ENCODE measurements at places on chromosomes 7 and 10. TPM values are rescaled to one million over a fixed set of nuclear protein-coding genes. Genes with fewer than 3 reads are reported as not detected.

GRCh38 chr10:132293813-132294520 lies 13.8 kb downstream of the STK32C start:
- DNase-seq, result no peak

GRCh38 chr10:124032971-124033886 lies 60.2 kb downstream of the CHST15 start:
- no peak for DNase-seq

DNA sequence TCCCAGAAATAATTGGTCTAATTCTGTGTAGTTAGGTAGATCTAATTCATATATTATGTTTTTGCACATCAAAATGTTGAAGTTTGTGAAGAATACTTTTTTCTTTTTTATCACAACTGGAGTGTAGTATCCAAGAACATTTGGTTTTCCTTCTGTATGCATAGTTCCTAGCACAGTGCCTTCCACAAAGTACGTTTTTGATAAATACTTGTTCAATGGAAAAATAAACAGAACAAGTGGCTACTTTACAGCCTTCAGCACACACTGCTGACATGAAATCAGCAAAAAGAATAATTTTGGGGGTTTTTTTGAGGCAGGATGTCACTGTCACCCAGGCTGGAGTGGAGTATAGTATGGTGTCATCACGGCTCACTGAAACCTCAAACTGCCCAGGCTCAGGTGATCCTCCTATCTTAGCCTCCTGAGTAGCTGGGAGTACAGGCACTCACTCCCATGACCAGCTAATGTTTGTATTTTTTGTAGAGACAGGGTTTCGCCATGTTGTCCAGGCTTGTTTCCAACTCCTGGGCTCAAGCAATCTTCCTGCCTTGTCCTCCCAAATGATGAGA lies 27.9 kb downstream of the TARP start:
- no peak for DNase-seq

DNA sequence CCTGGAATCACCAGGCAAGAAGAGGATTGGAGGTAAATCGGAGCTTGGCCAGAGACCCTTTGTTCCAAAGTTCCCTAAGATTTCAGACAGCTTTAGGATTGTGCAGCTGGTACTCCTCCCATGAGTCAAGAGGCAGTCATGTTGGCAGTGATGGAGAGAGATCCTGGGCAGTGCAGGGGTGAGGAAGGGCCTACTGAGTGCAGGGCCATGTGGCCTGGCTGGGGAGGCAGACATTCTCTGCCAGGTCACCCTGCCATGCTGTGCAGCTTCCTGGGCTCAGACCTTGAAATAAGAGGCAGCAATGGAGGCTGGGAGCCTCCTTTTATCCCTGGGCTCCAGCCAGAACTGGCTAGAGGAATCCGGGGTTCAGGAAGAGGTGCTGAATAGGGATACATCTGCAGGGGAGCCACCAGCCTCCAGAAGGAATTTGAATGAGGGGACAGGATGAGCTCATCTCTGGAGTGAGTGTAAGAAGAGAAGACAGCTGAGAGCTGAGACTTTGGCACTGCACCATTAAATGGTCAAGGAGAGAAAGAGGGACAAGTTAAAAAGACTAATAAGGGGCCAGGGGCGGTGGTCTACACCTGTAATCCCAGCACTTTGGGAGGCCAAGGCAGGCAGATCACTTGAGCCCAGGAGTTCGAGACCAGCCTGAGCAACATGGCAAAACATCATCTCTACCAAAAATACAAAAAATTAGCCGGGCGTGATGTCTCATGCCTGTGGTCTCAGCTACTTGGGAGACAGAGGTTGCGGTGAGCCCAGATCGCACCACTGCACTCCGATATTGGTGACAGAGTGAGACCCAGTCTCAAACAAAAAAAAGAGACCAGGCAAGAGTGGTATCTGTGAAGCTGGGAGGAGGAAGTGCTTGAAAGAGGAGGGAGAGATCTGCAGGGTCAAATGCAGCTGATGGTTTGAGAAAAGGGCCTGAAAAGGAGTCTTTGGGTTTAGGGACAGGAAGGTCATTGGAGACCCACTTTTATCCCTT lies 12.0 kb downstream of the SFTPD start:
- DNase-seq, result no peak

- no peak for DNase-seq
Observed at GRCh38 chr7:44046321-44047061, 2.0 kb downstream of the DBNL start.

- no peak for DNase-seq
Observed at GRCh38 chr7:64307254-64308015, 6.3 kb upstream of the ZNF736 start.

DNA sequence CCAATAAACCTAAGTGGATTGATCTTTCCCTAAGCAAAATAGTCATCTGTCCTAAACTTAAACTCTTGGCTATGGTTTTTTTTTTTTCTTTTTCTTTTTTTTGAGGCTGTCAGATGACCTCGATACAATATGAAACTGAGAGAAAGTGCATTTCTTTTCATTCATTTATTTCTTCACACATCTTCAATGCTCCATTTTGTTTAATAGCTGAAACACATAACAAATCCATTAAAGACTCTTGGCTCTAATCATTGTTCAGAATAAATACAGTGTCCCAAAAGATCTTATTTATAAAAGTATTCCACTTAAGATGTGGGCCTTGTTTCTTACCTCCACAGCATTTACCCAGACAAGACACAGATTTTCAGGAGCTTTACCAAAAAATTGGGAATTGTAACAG lies 195.5 kb downstream of the TRIL start:
- no peak for DNase-seq

GRCh38 chr10:11153766-11154165 lies 136.1 kb downstream of the CELF2 start:
- no peak for DNase-seq

DNA sequence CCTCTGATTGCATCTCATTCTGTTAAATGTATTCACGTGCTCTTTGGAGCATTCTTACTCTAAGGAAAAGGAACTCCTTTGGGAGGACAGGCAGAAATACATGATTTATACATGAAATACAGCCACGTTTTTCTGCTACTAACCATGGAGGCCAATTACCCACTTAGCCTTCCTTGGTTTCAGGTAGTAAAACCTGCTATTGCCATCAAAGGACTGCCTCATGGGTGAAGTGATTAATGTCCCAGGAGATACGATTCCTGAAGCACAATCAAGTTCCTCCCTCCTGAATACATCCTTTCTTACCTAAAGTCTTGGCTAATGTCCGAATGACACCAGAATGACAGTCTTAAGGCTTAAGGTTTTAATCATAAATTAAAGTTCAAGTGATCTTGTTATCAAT lies 58.5 kb upstream of the PIK3CG start:
- DNase-seq, result no peak

GRCh38 chr10:73991884-73992245 lies 6.1 kb upstream of the VCL start:
- no peak for DNase-seq

DNA sequence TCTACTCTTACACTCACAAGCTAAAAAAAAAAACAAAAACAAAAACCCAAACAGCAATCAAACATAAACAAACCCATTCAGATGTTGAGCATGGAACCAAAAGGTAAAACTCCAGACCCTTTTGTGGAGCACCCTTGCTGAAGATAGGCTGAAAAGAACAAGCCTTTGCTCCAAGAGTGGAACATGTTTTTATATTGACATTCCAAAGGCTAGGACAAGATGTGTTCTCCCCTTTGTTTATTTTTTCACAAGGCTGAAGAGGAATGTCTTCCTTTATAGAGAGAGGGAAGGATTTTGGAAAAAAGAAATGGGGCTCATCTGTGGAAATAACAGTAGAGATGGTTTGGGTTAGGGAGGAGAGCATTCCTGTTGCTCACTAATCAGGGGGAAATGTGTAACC lies 87.2 kb upstream of the ELMO1 start:
- DNase-seq, result no peak

- peak; percentile 85 for DNase-seq
Observed at GRCh38 chr10:114876602-114877300, 55.2 kb downstream of the FHIP2A start.

GRCh38 chr7:129989466-129989865 lies 36.7 kb upstream of the UBE2H start:
- DNase-seq, result no peak

- no peak for DNase-seq
Observed at GRCh38 chr10:124292911-124293615, 125.7 kb downstream of the OAT start.

ZDHHC4 gene
- total RNA-seq, result 75.9 TPM

CHN2 gene
- 6.6 TPM for total RNA-seq

ZNF365 gene
- 0.26 TPM for total RNA-seq

UNC5B gene
- total RNA-seq, result 9.2 TPM

Data from neural progenitor cell (in vitro differentiated cells).